ENCODE measurements at places on chromosomes 7 and 10.
A peak's percentile ranks its signal among the peaks of the same experiment; 100 is the strongest.

- no peaks in the 10 kb centered on the region for H3K36me3 ChIP-seq
- H3K27ac ChIP-seq = no peak overlapping the region
- H3K4me1 ChIP-seq = peaks cover 4% of the 10 kb centered on the region
- no peak for DNase-seq
- no peak overlapping the region for H3K4me3 ChIP-seq
- peaks cover 40% of the 10 kb centered on the region for H3K27me3 ChIP-seq
These were observed 49.1 kb downstream of the FEZF1 start for GRCh38 chr7:122255454-122255853.

DNA sequence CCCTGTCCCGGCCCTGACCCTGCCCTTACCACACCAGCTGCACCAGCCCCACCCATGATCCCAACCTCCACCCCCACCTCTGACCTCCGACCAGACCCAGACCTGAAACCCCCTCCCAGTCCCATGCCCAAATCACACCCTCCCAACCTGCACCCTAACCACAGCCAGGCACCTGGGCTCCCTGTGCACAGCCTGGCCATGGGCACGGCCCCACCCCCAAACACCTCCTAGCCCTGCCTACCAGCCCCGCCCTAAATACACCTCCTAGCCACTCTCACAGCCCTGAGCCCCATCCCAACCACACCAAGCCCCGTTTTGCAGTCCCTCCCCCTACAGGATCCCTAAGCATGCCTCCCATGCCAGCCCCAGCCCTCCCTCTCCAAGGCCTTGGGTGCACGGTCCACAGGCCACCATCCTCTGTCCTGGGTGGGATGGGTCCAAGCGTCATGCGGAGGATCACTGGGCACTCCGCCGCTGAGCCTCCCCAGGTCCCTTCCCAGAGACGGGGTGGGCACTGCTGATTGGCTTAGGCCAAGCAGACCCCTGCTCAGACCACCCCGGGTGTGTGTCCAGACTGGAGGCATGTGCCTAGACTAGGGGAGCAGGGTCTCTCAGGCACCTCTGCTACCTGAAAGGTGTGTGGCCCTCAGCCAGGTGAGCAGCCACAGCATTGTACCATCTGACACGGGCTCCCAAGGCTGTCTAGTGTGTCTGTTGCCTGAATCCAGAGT is 30.1 kb downstream of the INSIG1 start:
- H3K4me1 ChIP-seq = no peaks in the 10 kb centered on the region
- no peaks in the 10 kb centered on the region for H3K36me3 ChIP-seq
- H3K27ac ChIP-seq = no peak overlapping the region
- DNase-seq = no peak

DNA sequence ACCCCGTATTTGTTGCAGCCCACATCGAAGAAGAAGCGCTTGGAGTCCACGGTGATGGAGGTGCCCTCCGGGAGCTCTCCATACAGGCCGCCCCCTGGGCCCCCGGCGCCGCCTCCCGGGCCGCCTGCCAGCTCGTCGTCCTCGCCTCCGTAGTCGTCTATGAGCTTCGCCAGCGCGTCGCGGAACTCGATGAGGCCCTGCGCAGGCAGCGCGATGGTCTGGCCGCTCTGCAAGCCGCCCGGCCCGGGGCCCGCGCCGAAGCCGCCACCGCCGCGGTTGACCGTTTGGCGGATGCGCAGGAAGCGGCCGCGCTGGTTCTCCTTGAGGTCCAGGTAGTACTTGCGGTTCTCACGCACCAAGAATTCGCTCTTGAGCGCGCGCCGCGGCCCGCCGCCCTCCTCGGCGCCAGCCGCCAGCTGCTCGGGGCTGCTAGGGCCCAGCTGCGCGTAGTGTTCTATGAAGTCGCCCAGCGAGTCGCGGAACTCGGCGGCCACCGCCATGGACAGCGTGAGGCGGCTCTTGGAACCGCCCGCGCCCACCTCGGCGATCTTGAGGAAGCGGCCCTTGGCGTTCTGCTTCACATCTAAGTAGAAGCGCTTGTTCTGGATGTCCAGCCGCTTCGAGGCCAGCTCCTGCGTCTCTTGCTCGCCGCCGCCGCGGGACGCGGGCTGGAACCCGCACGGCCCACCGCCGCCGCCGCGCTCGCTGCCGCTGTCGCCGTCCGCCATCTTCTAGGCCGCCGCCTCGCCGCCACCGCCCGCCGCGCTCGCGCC is 523 bp downstream of the PURB start:
- peaks cover 55% of the 10 kb centered on the region for H3K4me1 ChIP-seq
- peak overlapping the region; percentile 96 for H3K4me3 ChIP-seq
- DNase-seq = peak; percentile 66
- H3K36me3 ChIP-seq = peaks cover 31% of the 10 kb centered on the region
- H3K27ac ChIP-seq = peak overlapping the region; percentile 98

GRCh38 chr10:91579329-91579985 is 53.4 kb downstream of the PPP1R3C start:
- H3K4me1 ChIP-seq = peaks cover 9% of the 10 kb centered on the region
- H3K27me3 ChIP-seq = peaks cover 9% of the 10 kb centered on the region
- no peak for DNase-seq
- peak overlapping the region; percentile 15 for H3K27ac ChIP-seq
- H3K36me3 ChIP-seq = peaks cover 4% of the 10 kb centered on the region

GRCh38 chr10:132726194-132726593 is 59.8 kb downstream of the NKX6-2 start:
- no peak overlapping the region for H3K4me3 ChIP-seq
- H3K27ac ChIP-seq = peak overlapping the region; percentile 60
- peaks cover 28% of the 10 kb centered on the region for H3K36me3 ChIP-seq
- H3K27me3 ChIP-seq = peaks cover 16% of the 10 kb centered on the region
- H3K4me1 ChIP-seq = peaks cover 36% of the 10 kb centered on the region
- no peak for DNase-seq

- H3K27ac ChIP-seq = peak overlapping the region; percentile 98
- no peaks in the 10 kb centered on the region for H3K27me3 ChIP-seq
- peaks cover 59% of the 10 kb centered on the region for H3K4me1 ChIP-seq
- peak overlapping the region; percentile 71 for H3K4me3 ChIP-seq
- DNase-seq = no peak
- peaks cover 90% of the 10 kb centered on the region for H3K36me3 ChIP-seq
These were observed 13.6 kb downstream of the PON2 start for GRCh38 chr7:95421000-95421846.

DNA sequence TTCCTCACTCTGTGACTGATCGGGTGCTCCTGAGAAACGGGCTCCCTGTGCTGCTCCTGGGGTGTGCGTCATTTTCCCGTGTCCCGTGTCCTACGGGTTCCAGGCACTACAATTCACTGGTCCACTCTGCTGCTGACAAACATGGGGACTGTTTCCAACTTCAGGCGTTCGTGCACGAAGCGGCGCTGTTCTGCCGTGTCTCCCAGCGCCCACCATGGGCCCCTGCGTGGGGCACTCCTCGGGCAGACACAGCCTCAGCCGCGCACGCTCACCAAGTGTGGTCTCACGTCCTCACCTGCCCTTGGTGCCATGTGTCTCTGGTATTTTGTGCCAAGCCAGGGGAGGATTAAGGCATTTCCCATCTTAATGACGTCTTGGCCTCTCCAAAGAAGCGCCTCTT is 19.0 kb downstream of the GPR146 start:
- H3K4me3 ChIP-seq = no peak overlapping the region
- no peaks in the 10 kb centered on the region for H3K36me3 ChIP-seq
- H3K27me3 ChIP-seq = peaks cover 2% of the 10 kb centered on the region
- no peak for DNase-seq

Measured in nephron progenitor cell (in vitro differentiated cells).